RPMI7951 (cell line): ENCODE measurements at places on chromosomes 13 and 19. TPM values are rescaled to one million over a fixed set of nuclear protein-coding genes. Genes with fewer than 3 reads are reported as not detected.

The CGB1 gene
- not detected in 2 replicates for total RNA-seq

The FFAR1 gene
- total RNA-seq, result not detected in 2 replicates

The HIF3A gene
- total RNA-seq, result under 0.01 TPM in 1 of 2 replicates, not detected in the other

- no peak for DNase-seq
Observed at GRCh38 chr19:14183741-14184350, 22.1 kb downstream of the ADGRL1 start.

GRCh38 chr13:50235604-50236342 lies 220.5 kb downstream of the KCNRG start:
- DNase-seq, result no peak

The TMEM190 gene
- total RNA-seq, result not detected in 2 replicates
